ENCODE measurements at places on chromosomes 5 and 9.
A peak's percentile ranks its signal among the peaks of the same experiment; 100 is the strongest.

DNA sequence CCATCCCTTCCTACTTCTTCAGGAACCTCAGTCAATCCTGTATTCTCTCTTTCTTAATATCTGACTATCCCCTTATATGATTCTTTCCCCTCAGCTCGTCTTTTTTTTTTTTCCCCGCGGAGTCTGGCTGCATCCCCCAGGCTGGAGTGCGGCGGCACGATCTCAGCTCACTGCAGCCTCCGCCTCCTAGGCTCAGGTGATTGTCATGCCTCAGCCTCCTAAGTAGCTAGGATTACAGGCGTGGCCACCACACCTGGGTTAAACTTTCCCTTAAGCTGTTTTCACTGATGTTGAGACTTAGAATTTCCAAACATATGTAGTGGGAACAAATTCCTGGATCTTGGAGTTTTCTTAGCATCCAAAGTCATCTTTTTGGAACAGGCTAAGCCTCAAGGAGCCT lies 13.3 kb upstream of the RUSC2 start:
- no peak for DNase-seq

- DNase-seq: no peak
Measured at GRCh38 chr5:24235946-24236345, 408.8 kb downstream of the CDH10 start.

DNA sequence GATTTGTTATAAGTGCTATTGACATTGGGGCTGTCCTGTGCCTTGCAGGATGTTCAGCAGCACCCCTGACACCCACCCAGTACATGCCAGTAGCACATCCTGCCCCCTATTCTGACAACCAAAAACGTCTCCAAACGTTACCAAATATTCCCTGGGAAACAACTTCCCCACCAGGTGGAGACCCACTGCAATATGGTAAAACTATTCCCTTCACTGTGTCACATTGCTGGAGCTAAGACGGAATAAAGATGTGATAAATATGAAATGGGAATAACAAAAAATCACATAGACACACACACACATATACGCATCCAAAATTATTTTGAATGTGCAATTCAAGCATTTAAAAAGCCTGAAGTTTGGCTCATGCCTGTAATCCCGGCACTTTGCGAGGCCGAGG lies 874.3 kb upstream of the DMAC1 start:
- no peak for DNase-seq

GRCh38 chr5:174086751-174087150 lies 41.2 kb downstream of the NSG2 start:
- no peak for DNase-seq

DNA sequence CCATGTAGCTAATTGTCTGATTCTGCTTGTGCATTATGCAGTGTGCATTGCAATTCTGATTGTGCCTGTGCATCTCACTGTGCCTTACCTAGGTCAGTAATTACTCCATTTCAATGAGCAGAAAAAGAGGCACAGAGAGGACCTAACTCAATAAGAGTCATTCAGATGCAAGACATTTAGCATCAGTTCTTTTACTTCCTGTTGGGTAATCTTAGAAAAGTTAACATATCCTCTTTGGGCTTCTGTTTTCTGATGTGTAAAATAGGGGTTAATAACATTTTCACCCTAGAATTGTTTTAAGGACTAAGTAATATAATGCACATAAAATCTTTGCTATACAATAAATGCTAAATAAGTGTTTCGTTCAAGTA lies 7.0 kb upstream of the DCTN4 start:
- DNase-seq: no peak

DNA sequence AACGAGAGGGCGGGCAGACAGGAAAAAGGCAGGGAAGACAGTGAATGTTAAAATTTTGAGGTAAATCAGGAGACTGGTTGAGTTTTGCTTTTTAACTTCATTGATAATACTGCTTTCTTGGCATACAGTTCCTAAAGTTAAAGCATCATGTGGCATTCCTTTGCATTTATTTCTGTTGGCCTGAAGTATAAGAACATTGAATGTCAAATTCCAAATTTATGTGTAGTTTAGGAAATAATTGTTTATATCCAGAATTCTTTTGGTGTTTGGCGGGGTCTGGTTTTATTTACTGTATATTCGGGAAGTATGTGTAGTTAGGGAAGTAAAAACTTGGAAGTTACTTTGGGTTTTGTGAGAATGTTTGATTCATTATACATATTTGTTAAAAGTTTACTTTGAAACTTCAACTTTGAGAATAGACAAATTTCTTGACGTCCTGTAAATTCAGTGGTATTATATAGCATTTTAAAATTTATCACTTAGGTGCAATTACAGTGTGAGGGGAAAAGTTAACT lies 83.2 kb downstream of the PTPDC1 start:
- no peak for DNase-seq

DNA sequence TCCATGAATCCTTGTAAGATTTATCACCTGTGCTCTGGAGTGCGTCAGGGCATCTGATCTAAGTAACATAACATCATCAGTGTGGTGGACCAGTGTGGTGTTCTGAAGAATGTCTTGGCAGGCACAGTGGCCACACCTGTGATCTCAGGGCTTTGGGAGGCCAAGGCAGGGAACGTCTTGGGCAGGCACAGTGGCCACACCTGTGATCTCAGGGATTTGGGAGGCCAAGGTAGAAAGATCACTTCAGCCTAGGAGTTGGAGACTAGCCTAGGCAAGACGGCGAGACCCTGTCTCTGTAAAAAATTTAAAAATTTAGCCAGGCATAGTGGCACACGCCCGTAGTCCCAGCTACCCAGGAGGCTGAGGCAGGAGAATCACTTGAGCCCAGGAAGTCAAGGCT lies 185.5 kb downstream of the CACNA1B start:
- DNase-seq: no peak

- peak; percentile 31 for DNase-seq
Measured at GRCh38 chr9:92634712-92635605, 35.0 kb downstream of the IPPK start.

DNA sequence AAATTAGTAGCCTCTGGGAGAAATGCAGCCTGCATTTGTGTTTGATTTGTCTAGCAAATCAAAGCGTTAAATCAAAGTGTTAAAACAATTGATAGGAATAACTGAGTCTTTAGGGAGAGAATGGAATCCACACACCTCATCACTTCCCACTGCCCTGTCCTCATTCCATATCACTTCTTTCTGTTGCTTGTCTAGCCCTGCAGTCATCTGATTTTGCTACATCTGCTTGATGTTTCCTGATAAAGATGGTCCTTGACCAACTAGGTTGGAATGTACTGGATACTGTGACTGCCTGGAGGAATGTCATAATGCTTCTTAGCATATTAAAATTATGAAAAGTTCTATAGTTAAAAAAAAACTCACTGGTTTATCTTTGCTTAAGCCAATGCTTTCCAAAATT lies 119.9 kb downstream of the DOCK2 start:
- no peak for DNase-seq

DNA sequence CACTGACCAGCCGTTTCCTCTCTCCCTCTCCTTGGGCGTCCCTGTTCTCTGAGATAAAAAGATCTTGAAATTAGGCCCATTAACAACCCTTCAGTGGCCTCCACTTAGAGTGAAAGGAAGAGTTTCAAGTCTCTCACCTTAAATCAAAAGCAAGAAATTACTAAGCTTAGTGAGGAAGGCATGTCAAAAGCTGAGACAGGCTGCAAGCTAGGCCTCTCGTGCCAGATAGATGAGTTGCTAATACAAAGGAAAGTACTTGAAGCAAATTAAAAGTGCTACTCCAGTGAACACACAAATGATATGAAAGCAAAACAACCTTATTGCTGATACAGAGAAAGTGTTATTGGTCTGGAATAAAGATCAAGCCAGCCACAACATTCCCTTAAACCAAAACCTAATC lies 331.3 kb upstream of the SEMA6A start:
- no peak for DNase-seq

DNA sequence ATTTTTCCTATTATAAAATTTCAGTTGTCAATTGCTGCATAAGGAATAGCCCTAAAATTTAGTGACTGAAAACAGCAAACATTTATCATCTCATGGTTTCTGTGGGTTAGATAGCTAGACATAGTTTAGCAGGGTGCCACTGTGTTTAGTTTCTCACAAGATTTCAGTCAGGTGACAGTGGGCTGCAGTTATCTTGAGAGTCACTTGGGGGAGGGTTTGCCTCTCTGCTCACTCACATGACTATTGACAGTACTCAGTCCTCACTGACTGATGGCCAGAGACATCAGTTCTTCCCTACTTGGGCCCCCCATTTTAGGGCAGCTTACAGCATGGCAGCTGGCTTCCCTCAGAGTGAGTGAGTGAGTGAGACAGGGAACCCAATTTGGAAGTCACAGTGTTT lies 42.0 kb downstream of the PBX3 start:
- DNase-seq: no peak

DNA sequence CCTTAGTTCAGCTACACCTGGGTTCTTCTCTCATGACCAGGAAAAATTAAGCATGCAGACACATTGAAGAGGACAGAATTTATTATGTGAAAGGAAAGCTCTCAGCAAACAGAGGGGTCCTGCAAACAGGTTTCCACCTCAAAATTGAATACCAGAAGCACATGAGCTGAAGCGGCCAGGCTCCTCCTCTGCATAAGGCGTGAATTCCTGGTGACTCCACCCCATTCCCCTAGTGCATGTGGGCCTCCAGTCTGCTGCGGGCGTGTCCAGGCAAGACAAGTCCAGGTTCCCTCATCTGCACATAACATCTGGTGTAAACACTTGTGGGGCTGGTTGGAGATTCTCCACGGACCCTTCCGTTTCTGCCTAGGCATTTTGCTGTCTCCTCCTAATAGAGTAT lies 1156.4 kb downstream of the FOXD4L5 start:
- DNase-seq: no peak

- DNase-seq: no peak
Measured at GRCh38 chr9:95211028-95211427, 106.5 kb downstream of the FANCC start.

DNA sequence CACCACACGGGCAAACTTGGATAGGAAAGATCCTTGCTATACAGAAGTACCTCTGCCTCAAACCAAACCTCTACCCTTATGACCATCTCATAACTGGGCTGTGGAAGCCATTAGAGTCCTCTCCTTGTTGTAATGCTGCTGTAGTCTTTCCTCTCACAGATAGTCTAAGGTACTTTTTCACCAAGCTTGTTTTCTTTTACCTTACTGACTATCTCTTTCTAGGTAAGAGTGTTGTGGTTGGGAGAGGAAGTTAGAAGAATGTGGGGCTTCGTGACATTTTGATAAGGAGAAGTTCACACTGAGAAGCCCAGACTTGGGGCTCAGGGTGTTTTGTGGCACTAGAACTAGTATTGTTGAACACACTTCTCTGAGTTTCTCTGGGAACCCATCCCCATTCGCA lies 8.9 kb downstream of the CFAP95 start:
- no peak for DNase-seq

GRCh38 chr5:16980983-16981382 lies 44.9 kb upstream of the MYO10 start:
- DNase-seq: no peak

DNA sequence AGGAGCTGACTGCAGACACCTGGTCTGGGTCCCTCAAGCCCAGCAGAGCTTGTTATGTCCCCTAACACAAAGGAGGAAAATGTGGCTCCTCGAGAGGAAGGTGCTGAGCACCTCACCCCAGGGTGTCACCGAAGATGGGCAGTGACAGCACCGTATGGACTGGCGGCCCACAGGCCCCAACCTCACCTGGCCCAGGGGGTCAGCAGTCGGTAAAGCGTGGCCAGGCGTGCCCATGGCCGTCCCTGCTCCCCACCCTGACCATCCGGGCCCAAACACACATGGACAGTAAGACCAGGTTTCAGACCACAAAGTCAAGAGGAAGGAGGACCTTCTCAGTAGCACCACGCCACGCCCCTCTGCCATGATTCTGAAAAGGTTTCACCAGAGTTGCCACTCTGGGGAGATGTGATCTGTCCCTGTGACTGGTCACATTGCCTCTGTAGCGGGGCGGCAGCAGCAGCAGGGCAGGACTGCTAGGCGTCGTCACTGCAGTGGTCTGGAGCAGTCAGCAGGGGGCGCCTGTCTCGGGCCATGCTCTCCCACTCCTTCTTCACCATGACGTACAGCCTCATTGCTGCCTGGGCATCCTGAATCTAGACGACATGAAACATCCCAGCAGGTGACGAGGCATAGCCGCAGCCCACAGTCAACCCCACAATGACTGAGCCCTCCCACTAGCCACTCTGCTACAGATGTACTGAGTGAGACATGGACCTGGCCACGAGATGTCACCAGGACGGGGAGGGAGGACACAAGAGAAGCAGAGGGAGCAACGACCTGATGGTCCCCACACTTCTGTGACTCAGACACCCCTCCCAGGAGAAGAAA lies 11.1 kb downstream of the REXO4 start:
- DNase-seq: peak; percentile 67

GRCh38 chr5:59069438-59070079 lies 486.7 kb downstream of the RAB3C start:
- DNase-seq: no peak

DNA sequence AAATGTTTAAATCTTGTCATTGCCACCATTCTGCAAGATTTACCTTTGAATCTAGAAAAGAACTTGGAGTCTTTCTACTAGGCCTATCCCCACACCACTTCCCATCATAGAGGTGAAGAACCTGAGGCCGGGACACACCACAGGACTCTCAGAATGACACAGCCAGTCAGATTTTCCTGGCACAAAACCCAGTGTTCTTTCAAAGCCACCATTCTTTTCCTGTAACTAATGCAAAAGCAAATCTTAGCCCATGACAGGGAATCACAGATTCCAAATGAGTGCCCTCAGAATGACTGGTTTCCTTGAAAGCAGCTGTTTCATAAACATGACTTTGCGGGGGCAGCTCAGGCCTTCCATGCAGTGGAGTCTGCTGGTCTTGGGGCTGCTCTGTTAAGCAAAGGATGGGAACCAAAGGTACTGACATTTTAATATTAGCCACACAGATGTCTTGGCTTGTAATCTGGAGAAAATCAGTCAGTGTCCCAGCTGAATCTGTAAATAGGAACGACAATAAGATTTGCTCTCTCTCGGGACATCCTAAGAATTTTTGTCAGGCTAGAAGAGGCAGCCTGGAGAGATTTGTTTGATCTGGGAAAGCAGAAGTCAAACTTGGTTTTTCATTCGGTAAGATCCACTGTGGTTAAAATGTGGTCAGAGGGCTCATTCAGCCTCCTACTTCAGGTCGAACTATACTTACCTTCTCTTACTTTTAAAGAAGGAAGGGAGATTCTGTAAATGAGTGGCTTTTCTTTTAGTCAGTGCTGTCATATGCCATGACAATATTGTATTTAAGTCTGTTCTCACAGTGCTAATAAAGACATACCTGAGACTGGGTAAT lies 115.1 kb downstream of the PALM2AKAP2 start:
- DNase-seq: no peak

DNA sequence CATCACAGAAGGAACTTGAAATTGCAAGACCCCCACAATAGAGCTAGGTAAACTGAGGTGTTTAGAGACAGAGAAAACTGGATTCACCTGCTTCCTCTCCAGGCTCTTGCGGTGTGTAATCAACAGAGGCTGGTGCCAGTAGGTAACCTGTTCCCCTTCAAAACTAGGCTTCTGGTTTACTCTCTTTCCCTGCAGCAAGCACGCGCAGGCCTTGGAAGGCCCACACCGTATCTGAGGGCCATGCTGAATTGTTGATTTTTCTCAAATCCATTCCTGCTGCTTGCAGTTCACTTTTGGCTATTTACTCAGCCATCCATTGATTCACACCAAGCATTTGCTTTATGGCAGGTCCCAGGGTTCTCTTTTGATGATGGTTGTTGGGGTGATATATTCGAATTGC lies 667 bp upstream of the FRRS1L start:
- no peak for DNase-seq
